ENCODE measurements at places on chromosomes 12 and 14.

GRCh38 chr14:33175951-33176350 lies 237.3 kb downstream of the NPAS3 start:
- no peak for DNase-seq

DNA sequence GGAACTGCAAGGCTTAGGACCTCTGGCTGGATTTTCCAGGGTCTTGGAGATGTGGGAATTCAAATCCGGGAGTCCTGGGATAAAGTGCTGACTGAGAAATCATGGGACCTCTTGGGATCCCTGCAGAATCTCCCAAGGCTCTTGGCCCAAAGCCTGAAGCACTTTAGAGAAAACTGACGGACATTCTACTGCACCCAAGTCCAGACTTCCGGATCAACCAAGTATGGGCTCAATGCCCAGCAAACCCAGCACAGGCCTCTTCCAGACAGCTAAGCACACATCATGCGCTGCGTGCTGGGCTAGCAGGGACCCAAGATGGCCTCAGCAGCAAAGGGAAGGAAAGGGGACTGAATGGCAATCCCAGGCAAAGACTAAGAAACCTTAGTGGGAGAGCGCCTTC lies 85.0 kb downstream of the ACTN1 start:
- no peak for DNase-seq

GRCh38 chr14:61535032-61535431 lies 160.3 kb upstream of the HIF1A start:
- DNase-seq = no peak

DNA sequence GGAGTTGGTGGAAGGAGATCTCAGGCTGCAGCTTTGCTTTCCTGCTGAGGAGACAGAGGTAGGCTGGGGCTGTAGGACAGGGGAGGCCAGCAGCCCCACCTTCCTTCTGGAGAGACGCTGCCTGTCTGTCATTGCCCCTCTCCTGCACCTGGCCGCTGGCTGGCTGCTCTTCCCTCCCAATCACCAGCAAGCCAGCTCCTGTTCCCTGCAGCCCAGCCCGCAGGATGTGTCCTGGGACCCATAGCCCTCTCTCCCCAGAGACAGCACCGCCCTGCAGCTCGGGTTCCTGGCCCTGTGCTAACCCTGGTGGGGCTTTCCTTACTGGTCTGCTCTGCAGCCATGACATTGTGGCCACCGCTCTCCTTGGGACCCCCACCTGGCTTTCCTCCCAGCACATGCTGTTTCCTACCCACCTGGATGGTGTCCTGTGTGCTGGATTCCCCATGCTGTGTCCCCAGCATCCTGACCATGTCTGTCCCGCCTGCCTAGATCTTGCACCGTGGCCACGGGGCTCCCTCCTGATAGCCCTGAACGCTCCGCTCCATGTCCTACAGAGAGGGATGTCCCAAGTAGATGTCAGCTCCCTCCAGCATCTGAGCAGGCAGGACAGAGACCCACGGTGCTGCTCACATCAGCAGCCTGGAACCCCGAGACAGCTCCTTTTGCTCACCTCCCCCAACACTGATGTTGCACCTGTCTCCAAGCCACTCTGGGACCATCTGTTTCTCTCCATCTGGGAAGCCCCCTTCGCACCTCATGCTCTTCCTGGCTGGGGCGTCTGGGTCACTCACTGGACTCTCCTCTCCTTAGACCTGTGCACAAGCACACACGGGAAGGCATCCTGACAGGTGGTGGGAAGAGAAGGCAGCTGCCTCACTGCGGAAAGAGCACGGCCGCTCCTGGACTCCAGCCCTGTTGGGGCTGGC lies 1.1 kb upstream of the MTA1 start:
- DNase-seq = no peak

- DNase-seq = no peak
These were observed 56.5 kb downstream of the ISCA2 start for GRCh38 chr14:74550071-74550470.

GRCh38 chr12:91920276-91920675 lies 225.4 kb downstream of the BTG1 start:
- DNase-seq = no peak

DNA sequence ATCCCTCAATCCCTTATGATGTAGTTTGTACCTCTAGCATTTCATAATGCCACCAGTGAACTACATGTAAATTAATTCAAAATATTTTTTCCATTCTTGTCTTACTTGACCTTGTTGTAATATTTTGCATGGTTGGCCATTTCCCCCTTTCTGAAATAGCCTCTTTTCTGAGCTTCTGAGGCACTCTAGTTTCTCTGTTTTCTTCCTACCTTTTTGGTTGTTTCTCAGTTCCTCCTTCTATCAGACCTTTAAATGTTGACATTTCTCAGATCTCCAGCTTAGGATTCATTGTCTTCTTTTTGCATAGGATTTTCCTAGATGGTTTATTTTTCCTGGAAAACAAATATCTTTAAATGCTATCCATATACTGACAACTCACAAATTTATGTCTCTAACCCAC lies 9.8 kb upstream of the RMST start:
- no peak for DNase-seq

Measured in stimulated activated CD8-positive, alpha-beta memory T cell treated with anti-CD3 and anti-CD28 coated beads, Interleukin-2, amount 100 ng/mL, for 1 hour (primary cell).